Activated CD4-positive, CD25-positive, alpha-beta regulatory T cell treated with anti-CD3 and anti-CD28 coated beads, Interleukin-2, amount 50 U/mL, for 16 hours (primary cell): ENCODE measurements at places on chromosomes 16 and 17.

DNA sequence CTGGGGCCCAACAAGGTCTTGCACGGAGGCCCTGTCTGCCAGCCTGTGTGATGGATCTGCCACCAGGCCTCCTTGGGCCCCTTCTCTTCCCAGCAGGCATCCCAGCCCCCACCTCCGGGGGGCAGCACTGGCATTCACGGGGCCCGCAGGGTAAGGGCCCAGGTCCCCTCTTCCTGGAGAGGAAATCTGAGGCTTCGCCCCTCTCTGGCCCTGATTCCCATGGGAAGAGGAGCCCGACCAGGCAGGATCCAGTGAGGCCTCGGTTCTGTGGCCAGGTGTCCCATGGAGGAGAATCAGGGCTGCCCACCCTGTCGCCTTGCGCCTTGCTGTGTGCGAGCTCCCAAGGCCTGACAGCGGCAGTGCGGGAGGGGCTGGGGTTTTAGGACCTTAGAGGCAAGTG lies 48.4 kb downstream of the PDPK1 start:
- DNase-seq: no peak

DNA sequence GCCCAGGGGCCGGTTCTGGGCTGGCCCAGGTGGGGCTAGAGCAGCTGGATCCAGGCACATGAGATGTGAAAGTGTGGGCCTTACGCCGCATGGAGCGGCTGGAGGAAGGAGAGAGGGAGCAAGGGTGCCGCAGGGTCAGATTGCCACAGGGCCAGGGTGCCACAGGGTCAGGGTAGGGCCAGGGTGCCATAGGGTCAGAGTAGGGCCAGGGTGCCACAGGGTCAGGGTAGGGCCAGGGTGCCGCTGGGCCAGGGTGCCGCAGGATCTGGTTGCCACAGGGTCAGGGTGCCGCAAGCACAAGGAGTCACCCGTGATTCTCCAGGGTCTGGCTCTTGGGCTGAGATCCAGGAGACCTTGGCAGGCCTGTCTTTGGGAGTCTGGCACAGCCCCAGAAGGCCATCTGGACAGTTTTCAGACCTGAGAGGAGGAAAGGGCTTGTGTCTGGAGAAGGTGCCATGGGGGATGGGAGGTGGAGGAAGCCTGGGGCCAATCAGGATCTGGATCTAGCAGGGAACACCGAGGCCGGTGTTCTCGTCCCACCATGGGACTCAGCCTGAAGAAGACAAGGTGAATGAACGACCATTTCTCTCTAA lies 13.1 kb upstream of the LASP1NB start:
- DNase-seq: no peak

- DNase-seq: no peak
These were observed 25.8 kb downstream of the LLGL2 start for GRCh38 chr17:75551266-75551665.

DNA sequence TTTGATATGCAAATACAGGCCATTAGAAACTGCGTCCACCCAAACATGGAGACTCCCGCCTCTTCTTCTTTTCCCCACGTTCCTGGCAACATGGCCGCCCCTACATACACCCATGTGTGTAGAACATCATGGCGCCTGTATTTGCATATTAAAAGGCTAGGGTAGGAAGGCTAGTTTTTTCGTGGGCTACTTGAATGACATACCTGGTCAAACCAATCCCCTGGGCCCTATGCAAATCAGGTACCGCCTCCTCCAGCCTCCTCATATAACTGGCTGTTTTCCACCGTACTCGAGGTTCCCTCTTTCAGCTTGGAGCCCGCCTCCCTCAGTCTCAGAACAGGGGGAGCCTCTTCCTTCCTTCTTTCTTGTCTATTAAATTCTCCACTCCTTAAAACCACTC lies 840 bp upstream of the CD300LB start:
- no peak for DNase-seq

DNA sequence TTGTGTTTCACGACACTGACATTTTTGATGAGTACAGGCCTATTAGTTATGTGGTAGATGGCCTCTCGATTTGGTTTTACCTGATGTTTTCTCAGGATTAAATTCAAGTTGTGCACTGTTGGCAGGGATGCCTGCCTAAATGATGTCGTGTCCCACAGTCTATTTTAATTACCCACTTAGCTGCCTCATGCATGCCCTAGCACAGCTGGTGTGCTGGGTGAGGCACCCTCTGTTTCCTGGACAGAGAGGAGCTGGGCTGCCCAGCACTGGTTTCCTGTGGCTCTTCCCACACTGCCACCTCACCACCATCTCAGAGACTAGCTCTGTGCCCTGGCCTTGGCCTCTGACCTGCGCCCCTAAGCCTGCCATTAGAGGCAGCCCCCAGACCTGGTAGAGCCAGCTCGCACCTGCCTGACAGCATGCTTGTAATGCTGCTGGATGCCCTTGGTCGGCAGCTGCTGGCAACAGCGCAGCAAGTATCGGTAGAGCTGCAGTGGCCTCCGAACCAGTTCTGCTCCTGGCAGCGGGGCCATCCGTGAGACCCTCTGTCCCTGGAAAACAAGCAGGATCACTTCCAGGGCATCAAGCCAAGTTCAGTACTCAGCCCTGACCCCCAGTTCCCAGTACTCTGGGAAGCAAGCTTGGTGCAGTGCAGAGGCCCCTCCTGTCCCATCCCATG lies 10.9 kb downstream of the LYRM9 start:
- no peak for DNase-seq

DNA sequence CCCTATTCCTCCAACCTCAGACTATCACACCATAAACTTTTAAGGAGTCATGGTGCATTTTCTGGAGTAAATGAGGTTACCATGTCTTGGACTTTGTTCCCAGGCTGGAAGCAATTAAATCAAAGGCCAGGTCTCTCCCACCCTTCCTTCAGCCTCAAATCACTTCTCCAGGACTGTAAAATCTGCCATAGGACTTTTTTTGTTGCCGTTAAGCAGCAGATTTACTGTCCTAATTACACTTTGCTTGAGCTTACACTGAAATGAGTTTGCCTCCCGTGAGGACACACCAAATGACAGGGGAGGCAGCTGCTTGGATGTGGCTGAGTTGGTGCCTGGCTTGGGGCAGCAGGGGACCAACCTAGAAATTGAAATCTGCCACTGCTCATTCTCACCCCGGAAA lies 14.7 kb downstream of the DCAKD start:
- DNase-seq: no peak

- no peak for DNase-seq
These were observed at the start of gene CCDC102A for GRCh38 chr16:57536306-57537193. CCDC102A (minus strand) TSS chr16:57536571; CDS start chr16:57529177, 7,394 bp downstream.

DNA sequence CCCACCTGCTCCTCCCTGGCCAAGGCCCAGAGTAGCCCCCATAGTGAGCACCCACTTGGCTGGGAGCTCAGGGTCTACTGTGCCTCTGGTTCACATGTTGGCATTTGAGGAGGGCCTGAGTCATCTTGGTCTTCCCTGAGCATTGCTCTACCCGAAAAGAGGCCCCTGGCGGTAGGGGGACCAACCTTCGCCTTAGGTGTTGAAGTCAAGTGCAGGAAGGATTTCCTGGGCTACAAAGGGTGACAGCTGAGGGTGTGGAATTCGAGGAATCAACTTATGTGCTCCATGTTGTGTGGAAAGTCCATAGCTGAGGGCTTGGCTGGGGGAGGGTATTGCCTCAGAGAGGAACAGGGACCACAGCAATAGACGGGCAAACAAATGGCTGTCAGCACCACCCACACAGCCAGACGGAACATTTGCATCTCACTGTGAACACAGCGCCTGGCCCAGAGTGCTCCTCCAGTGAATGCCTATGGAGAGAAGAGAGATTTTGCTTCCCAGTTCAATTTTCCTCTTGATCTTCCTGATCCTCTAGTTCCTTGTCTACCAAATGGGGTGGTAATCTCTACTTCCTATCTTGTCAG lies 35.6 kb upstream of the NGFR start:
- no peak for DNase-seq
